Activated CD8-positive, alpha-beta memory T cell treated with anti-CD3 and anti-CD28 coated beads, Interleukin-2, amount 10 ng/mL, durations not matched to agents 7 days and 5 days (primary cell): ENCODE measurements at places on chromosomes 5 and 9. TPM values are rescaled to one million over a fixed set of nuclear protein-coding genes. Genes with fewer than 3 reads are reported as not detected.

DNA sequence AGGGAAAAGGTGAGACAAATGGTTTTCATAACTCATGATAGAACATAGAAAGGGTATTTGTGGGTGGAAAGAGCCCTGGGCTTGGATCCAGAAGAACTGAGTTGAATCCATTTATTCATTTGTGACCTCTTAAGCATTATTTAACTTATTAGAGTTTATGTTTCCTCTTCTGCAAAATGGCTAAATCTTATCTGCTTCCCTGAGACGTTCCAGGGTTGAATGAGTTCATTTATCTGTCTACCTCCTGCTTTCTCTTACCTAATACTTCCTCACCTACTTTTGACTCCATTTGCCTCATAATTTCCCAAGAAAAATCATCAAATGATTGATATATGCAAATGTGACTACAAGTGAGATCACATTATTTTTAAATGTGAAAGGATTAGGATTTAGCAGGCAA lies 152.7 kb upstream of the GAS1 start:
- H3K4me1 ChIP-seq = no peaks in the 10 kb centered on the region
- H3K36me3 ChIP-seq = no peaks in the 10 kb centered on the region
- no peak overlapping the region for H3K27ac ChIP-seq
- no peaks in the 10 kb centered on the region for H3K27me3 ChIP-seq
- H3K4me3 ChIP-seq = no peak overlapping the region
- no peak for DNase-seq

DNA sequence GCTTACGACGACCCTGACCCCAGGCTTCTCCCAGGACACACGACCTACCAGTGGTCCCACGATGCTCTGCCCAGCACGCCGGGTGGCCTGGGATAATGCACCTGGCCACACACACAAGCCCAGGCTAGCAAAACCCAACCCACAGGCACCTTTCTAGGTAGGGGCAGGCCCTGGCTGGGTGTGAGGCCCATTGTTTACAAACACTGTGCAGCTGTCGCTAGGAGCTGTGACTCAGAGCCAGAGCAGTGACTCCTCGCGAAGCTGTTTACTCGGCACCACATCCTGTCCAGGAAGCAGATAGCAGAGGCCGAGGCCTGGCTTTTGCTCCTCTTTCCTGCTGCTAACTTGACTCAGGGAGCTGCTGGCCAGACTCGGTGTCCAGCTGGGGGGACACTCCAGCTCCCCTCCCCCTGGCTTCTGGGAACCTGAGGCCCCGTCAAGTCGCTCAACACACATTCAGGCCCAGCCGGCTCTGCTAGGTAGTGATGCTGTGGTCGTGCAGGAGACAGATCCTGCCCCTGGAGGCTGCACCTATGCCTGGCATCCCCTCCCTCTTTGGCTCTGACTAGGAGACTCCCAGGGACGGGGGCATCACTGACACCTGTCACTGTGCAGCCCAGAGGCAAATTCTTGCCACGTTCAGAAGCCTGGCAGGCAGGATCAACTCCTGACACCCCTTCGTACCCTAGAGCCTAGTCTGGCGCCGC lies 12.8 kb upstream of the RALGDS start:
- no peaks in the 10 kb centered on the region for H3K27me3 ChIP-seq
- peaks cover 91% of the 10 kb centered on the region for H3K4me1 ChIP-seq
- peak; percentile 97 for DNase-seq

DNA sequence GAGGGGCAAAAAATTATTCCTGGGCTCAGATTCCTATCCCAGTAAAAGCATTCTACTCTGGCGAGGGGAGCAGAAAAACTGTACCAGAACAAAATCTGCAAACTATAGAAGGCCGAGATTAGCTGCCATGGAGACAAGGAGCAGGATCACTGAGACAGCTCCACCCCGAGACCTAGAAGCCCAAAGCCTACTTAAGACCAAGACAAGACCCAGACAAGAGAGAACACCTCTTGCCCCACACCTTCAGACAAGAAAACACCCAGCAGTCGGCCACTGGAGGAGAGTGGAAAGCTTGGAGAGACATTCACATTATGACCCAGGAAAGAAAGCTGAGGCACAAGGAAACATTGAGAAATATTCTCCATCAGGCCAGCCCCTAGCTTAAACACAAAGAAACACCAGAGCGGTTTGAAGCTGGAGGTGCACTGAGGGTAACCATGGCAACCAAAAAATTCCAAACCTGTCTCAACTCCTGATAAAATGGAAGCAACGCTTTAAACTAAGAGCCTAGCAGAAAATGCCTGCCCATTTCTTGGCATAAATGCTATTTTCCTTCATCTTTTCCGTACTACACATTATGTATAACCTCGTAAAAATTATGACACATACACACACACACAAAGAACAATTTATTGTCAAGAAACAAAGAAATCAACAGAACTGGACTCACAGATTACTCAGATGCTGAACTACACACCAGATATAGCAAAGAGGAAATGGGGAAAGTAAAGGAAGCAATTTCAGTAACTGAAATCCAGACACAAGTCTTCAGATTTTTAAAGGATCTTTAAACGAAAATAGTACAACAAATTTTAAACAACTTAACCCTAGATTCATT lies 53.8 kb upstream of the FTMT start:
- no peak for DNase-seq
- no peaks in the 10 kb centered on the region for H3K4me1 ChIP-seq
- no peak overlapping the region for H3K27ac ChIP-seq
- H3K4me3 ChIP-seq = no peak overlapping the region
- no peaks in the 10 kb centered on the region for H3K27me3 ChIP-seq

GRCh38 chr5:35185518-35185917 lies 44.8 kb downstream of the PRLR start:
- DNase-seq = no peak
- H3K36me3 ChIP-seq = no peaks in the 10 kb centered on the region
- H3K27me3 ChIP-seq = peaks cover 17% of the 10 kb centered on the region
- no peaks in the 10 kb centered on the region for H3K4me1 ChIP-seq
- no peak overlapping the region for H3K27ac ChIP-seq
- no peak overlapping the region for H3K4me3 ChIP-seq

GRCh38 chr5:175652741-175653663 lies 4.9 kb upstream of the HRH2 start:
- H3K36me3 ChIP-seq = peaks cover 61% of the 10 kb centered on the region
- peak overlapping the region; percentile 94 for H3K27ac ChIP-seq
- peak; percentile 92 for DNase-seq

DNA sequence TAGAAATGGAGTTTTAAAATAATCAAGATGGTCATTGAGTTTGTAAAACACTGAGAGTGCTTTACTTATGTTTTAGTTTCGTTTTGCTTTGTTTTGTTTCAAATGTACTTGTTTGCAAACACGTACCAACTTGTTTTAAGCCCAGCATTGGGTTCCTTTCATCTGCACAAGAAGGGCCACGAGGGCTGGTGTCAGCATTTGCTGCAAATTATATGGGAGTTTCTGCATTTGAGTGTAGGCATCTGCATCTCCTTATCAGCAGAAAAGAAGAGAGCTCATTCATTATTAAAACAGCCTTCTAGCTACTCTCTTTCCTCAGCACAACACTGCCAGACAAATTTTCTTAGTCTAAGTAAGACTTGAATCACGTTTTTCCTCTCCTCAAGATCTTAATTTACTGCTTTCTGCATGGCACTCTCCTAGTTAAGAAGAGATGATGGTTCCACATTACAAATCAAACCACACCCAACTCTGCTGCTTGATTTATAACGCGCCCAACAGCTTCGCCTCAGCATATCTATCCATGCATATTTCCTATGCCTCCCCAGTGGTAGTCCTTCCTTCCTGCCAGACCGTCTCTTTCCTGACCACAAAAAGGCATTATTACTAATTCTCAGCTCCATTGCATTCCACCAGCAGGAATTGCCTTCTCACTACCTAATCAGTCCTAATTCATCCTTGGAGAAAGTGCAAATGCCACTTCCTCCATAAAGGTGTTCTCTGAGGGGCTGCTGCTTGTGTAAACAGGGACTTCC lies 95.2 kb upstream of the CAST start:
- peaks cover 15% of the 10 kb centered on the region for H3K4me1 ChIP-seq
- no peak for DNase-seq
- H3K36me3 ChIP-seq = no peaks in the 10 kb centered on the region

DNA sequence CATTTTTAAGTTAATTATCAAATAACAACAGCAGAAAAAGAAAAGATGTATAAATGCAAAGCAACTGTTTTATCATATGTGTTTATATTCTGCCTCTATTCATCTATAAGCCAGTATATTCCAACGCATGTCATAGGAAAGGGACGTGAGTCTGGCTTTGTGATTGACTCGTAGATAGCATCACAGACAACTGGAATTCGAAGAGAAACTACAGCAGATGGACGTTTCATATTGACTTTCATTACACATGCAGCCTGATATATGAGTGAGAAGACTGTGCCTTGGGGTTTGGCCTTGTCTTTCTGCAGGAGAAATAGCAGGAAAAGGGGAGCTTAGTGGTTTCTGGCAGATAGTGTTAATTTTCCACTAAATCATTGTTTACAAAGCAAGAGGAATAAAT lies 1111.9 kb downstream of the MAT2B start:
- no peaks in the 10 kb centered on the region for H3K36me3 ChIP-seq
- H3K27me3 ChIP-seq = no peaks in the 10 kb centered on the region
- no peak for DNase-seq
- no peaks in the 10 kb centered on the region for H3K4me1 ChIP-seq
- no peak overlapping the region for H3K27ac ChIP-seq

DNA sequence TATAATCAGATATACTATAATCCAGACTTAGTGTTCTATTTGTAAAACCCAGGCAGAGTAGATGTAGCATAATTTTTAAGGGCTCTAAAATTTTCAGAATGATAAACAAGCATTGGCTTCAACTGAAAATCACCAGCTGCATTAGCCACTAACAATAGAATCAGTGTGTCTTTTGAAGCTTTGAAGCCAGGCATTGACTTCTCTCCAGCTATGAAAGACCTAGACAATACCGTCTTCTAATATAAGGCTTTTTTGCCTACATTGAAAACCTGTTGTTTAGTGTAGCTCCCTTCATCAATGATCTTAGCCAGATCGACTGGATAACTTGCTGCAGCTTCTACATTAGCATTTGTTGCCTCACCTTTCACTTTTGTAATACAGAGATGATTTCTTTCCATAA lies 1877.3 kb upstream of the ACO1 start:
- H3K4me3 ChIP-seq = no peak overlapping the region
- DNase-seq = no peak
- no peaks in the 10 kb centered on the region for H3K36me3 ChIP-seq
- no peaks in the 10 kb centered on the region for H3K4me1 ChIP-seq
- no peak overlapping the region for H3K27ac ChIP-seq
- no peaks in the 10 kb centered on the region for H3K27me3 ChIP-seq

DNA sequence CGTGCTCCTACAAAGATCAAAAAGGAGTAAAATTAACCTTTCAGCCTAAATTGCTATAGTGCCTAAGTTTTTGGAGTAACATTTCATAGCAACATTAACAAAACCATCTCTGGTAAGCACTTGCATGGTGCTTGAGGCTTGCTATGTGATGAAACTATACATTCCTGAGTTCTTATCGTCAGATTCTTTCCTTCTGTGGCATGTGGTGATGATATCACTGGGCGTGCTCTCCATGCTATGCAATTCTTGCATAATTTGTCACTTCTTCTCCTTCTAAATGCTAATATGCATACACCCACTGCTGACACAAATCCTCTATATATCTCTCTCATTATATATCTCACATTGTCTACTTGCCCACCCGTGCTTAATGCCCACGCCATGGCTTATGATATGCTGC lies 2019.9 kb downstream of the MAT2B start:
- H3K4me3 ChIP-seq = no peak overlapping the region
- no peaks in the 10 kb centered on the region for H3K4me1 ChIP-seq
- H3K27me3 ChIP-seq = no peaks in the 10 kb centered on the region
- DNase-seq = no peak
- H3K36me3 ChIP-seq = no peaks in the 10 kb centered on the region
- no peak overlapping the region for H3K27ac ChIP-seq

- H3K4me1 ChIP-seq = no peaks in the 10 kb centered on the region
- H3K27me3 ChIP-seq = no peaks in the 10 kb centered on the region
- DNase-seq = no peak
- H3K27ac ChIP-seq = no peak overlapping the region
- no peak overlapping the region for H3K4me3 ChIP-seq
- H3K36me3 ChIP-seq = no peaks in the 10 kb centered on the region
Measured at GRCh38 chr5:19125956-19126713, 861.9 kb downstream of the CDH18 start.

DNA sequence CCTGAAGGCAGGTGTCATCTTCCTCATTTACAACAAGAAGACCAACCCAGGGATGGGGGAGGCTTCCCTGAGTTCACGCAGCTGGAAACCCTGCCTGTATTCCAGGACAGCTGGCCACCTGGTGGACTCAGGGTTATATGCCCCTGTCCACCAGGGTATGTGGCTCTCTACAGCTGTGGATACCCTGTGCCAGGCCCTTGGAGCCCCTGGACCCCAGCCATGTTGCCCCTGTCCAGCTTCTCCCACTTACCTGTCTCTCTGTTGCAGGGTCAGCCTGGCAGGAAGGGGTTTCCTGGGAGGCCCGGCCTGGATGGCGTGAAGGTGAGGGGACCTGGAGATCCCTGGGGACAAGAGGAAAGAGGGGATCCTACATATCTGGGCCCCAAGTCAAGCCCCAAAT lies 79.7 kb upstream of the ORM1 start:
- peaks cover 7% of the 10 kb centered on the region for H3K27me3 ChIP-seq
- no peak overlapping the region for H3K4me3 ChIP-seq
- no peak for DNase-seq

DNA sequence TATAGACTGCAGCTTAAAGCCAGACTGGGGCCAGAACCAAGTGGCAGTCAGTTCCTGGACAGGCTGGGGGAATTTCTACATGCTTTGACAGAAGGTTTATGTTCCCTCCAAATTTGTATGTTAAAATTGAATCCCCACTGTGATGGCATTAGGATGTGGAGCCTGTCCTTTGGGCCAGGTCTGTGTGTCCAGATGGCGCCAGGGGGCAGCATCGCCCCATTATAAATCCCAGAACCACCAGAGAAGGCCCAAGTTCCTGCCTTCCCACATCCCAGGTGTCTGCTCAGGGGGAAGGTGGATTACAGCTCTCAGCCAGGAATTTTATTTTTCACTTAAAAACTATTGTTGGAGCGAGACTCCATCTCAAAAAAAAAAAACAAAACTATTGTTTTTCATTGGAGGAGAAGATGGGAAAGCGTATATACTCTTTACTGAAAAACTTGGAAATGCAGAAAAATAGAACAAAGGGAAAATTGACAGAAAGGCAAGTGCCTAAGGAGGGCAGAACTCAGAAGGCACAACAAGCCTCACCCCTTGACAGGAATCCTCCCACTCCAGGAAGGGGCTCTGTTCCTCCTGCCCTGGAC lies 5.0 kb downstream of the IL3 start:
- peak; percentile 71 for DNase-seq
- H3K27ac ChIP-seq = peak overlapping the region; percentile 29
- no peaks in the 10 kb centered on the region for H3K27me3 ChIP-seq
- no peaks in the 10 kb centered on the region for H3K36me3 ChIP-seq
- peaks cover 47% of the 10 kb centered on the region for H3K4me1 ChIP-seq

- no peak overlapping the region for H3K27ac ChIP-seq
- H3K36me3 ChIP-seq = no peaks in the 10 kb centered on the region
- H3K27me3 ChIP-seq = peaks cover 38% of the 10 kb centered on the region
- H3K4me1 ChIP-seq = no peaks in the 10 kb centered on the region
- no peak for DNase-seq
- H3K4me3 ChIP-seq = no peak overlapping the region
Measured at GRCh38 chr5:53167836-53168235, 58.3 kb upstream of the MOCS2 start.

Gene ADAMTS2
- not detected for total RNA-seq

Gene TMEM245
- 39.2 TPM for total RNA-seq

Gene PCDHA1
- not detected for total RNA-seq

Gene DND1
- total RNA-seq = 2.8 TPM
